ENCODE measurements at places on chromosomes 6 and 20.

- DNase-seq: no peak
Observed at GRCh38 chr6:161169035-161169434, 104.8 kb downstream of the AGPAT4 start.

DNA sequence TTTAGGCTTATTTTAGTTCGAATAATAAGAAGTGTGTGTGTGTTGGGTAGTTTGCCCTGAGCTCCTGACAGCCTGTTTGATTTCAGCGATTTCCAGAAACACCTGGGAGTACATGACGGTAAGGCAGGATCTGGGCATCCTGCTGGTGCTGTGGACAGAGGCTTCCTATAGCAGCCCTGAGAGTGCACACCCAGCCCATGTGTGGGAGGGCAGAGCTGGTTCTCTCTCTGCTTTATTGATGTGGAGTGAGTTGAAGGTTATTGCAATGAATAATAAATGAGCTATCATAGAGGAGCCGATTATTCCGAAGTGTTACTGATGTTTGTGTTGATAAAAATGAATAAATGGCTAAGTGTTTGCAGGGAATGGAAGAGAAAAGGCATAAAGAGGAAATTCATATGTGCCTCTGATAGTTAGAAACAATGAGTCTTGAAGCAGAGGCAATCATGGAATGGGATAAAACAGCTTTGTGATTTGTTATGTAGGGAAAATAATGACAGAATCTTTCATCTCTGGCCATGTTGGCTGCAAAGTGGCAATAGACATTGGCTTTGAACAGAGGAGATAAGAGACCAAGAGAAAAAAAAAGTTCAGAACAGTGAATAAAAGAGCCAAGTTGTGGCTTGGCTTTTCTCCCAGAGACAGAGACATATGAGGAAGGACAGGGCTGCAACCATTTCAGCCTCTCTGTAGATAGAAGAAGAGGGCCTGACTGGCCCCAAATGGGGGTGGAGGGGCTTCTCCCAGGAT, 166.2 kb upstream of the CHD6 start:
- DNase-seq: no peak

DNA sequence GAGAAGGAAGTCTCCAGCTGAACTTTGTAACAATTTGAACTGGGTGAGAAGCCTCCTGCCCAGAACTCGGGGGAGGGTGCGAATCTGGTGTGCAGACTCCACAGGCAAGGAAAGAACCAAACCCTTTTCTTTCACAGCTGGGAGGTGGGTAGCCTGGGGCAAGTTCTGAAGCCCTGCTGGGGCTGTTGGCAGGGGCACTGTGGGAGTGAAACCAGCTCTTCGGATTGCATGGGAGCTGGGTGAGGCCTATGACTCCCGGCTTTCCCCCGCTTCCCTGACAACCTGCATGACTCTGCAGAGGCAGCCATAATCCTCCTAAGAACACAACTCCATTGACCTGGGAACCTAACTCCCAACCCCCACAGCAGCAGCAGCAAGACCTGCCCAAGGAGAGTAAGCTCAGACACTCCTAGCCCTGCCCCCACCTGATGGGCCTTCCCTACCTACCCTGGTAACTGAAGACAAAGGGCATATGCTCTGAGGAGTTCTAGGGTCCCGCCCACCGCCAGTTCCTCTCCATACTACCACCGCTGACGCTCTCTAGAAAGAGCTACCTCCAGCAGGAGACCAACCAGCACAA, 37.5 kb downstream of the SOD2 start:
- no peak for DNase-seq

- no peak for DNase-seq
Observed at GRCh38 chr6:25769983-25770382, 15.4 kb downstream of the SLC17A4 start.

DNA sequence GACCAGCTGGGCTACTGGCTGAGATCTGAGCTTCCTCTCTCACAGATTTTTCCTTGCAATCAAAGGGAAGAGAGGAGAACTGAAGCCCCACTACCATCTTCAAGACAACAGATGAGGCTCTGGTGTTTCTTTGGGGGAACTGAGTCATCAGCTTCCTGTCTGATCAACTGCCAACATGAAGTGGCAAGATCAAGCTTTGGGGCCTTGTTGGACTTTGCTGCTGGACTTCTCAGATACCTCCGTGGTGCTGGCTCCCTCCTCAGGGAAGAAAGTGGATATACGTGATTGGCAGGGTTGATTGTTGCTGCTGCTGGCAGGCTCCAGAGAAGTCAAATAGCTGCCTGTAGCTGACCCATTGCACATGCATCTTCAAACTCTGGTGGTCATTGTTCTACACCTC, 3.6 kb upstream of the TOX2 start:
- DNase-seq: no peak

DNA sequence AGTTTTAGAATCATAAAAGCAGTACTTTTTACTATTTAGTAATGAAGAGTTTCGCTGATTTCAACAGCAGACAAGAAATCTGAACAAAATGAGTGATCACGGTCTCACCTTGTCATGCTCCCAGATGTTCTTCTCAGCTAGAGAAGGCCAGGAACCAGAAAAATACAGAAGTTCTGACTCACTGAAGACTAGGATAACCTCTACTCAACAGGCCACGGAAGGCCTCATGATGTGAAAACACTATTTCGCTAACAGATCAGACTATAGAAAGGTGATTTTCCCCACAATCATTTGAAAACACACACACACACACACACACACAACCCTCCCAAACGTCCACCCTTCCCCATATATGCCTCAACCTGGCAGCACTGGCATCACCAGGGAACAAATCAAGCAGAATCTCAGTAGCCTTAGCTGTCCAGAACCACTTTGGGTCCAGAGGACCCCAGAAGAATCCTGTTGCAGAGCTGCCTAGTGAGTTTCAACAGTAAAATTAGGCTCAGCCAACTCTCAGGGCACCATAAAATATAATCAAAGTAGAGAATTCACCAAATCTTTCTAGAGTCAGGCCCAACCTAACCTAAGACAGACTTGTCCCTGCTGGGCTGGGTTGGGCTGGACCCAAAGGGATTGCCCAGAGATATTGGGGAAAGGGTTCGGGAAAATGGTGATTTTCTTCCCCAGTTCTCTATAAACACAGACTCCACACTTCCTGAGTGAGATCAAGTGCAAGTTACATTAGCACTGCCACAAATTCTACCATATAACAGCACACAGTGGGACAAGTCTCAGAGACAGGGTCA, 7.9 kb downstream of the EXOC2 start:
- DNase-seq: no peak

- DNase-seq: no peak
Observed at GRCh38 chr20:61296629-61297019, 44.6 kb downstream of the CDH4 start.

DNA sequence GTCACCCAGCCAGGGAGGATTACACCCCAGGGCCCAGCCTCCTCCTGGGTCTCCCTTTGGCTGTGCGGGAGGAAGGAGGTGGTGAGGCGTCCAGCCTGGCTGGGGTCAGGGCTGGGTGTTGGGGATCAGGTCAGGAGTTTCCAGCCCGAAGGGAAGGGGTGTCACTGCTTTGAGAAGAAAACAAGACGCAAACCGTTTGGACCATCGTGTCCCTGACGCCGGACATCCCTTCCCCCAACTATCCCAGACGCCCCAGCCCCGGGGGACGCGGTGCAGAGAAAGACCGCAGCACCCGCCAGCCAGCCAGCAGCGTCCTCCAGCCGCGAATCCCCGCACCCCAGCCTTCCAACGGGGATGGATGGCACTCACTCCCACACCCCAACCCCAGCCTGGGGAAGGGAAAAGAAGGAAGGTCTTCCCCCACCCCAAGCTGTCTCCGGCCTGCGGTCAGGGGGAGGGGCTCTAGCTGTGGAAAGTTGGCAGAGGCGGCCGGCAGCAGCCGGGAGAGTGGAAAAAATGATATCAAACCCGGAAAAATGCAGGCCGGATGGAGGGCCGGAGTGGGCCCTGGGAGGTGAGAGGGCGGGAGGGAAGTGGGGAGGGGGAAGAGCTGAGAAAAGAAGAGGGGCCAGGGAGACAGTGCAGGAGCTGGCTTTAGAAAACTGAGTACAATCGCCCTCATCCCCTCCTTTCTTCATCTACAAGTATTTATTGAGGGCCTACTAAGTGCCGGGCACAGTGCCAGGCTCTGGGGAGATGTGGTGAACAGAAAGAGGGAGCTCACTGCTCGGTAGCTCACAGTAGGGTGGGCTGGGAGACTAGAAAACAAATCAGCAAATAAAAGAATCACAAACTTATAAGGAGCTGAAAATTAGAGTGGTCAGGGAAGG, 10.6 kb downstream of the REM1 start:
- no peak for DNase-seq

DNA sequence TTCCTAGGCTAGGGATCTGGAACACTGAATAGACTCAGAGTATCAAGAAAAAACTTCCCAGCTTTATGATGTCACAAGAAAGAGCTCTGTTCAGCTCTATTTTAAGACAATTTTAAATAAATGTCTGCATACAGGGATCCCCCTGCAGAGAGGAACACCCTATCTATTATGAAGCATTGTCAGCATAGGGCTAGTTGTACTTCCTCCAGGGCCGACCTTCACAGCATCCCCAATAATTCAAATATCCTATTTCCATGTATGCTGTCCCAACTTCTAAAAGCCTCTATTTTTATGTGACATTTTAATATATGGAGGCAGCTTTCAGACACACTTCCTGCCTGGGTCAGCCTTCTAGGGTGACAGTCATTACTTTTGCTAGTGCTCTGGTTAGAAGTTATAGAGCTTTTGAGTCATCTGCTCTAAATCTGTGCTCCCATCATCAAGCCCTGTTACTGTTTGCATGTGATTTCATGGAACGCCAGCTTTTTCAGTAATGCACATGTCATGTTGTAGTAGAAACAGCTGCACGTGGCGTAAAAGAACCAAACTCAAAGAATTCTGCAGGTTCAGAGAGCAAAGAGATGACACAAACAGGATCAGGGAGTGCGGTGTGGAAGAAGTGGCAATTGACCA, 189.2 kb downstream of the ADGB start:
- no peak for DNase-seq
